Mesenchymal stem cell (in vitro differentiated cells and primary cell): ENCODE measurements at places on chromosomes 3 and 15.

GRCh38 chr15:85755942-85756341 is 38.8 kb downstream of the KLHL25 start:
- DNase-seq = no peak

DNA sequence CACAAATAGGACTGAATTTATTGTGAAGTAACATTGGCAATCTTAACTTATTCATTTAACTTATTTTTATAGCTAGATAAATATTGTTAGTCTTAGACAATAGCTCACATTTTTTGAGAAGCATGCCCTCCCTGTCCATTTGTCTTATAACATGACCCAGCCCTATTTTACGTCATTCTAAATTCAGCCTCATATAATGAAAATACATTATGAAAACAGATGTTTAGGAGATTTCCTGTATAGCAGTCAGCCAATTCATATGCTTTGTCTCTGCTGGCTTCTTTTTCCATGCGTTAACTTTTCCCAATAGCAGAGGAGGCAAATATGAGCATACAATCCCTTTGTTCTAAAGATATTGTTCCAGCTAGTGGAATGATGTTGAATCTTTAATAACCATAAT is 29.3 kb downstream of the CD200 start:
- no peak for DNase-seq

DNA sequence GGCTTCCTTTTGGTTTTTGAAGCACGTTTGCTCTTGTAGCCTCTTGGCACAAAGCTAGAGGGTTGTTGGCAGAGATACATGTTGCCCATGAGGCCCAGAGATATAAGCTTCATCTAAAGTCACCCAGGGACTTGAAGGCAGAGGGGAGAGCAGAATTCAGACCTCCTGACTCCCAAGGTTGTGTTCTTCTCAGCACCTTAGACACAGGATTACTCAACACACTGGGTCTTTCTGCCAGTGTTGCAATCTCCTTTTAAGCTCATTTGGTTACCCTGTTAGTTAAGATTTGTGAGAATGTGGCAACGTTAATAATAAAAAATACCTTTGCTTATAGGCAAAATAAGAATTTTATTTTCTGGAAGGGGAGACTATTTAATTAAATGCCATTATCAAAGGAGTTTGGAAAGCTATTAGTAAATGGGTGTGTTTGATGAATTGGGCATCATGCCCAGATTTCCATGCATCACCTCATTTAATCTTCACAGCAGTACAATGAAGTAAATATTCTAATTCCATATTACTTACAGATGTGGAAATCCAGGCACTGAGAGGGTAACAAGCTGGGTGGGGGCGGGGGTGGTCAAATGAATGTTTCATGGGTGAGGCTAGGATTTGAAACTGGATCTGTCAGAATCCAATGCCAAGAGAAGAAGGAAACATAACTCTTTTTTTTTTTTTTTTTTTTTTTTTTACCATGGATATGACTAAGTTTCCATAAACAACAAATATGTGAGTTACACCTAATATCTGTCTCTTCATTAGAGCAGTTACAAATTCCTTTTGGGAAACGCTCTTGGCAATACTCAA is 183.3 kb downstream of the NR1D2 start:
- no peak for DNase-seq

- DNase-seq = no peak
These were observed 95.9 kb downstream of the FAM43A start for GRCh38 chr3:194781617-194782016.

DNA sequence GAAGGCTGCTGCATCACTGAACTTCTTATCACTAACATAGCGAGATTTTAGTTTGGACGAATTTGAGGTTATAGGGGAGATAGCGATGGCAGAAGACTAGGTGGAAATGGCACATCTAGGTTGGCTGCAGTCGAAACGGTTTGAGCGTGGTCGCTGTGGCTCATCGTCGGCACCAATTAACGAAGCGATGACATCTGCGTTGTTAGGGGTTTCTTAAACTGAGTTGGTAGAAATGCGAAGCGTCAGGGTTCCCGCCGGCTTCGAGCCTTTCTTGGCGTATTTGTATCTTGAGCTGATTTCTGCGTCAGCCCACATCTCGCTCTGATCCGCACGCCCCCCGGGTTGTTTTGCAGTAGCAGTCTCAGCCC is 319 bp downstream of the LNP1 start:
- DNase-seq = no peak
